Stimulated activated CD8-positive, alpha-beta memory T cell treated with anti-CD3 and anti-CD28 coated beads, Interleukin-2, amount 100 ng/mL, for 1 hour (primary cell): ENCODE measurements at places on chromosomes 7 and 10.

- DNase-seq, result no peak
These were observed 68.6 kb upstream of the CACNB2 start for GRCh38 chr10:18071591-18071990.

- no peak for DNase-seq
These were observed 57.6 kb downstream of the USP6NL start for GRCh38 chr10:11553773-11554381.

- DNase-seq, result no peak
These were observed 626 bp downstream of the PRPF18 start for GRCh38 chr10:13587391-13587790.

DNA sequence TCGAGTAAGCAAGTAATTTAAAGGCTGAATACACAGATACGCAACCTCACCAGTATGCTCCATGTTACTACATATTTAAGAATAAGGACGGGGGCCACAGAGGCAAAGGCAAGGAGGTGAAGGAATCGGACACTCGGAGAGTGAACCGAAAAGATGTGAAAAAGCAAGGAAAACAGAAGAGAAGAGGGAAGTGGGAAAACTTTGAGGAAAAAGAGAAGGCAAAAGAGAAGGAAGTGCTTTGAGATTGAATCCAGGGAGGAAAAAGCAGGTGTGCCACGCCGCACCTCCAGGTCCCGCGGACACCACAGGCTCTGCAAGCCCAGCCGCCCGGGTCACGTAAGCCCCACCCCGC, 367 bp upstream of the AVL9 start:
- no peak for DNase-seq

DNA sequence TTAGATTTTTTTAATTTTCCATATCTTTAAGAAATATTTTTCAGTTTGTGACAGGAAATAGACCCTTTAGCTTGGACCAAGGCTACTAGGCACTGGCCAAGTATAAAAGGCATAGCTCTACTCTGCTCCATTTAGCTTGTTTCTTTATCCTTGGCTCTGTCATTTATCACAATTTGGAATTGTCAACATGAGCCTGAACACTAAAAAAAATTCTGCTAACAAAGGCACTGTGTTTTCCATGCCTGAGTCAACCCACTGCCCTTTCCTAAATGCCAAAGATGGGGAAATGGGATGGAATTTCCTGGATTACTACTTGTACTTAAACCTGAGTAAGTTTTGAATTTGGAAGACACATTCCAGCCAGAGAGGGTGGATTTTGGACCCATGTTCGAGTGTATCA, 128.4 kb downstream of the NSUN6 start:
- no peak for DNase-seq

- DNase-seq, result no peak
These were observed 13.4 kb downstream of the HEPACAM2 start for GRCh38 chr7:93212881-93213280.

- no peak for DNase-seq
These were observed 35.3 kb downstream of the INPP5F start for GRCh38 chr10:119761106-119761505.

GRCh38 chr7:146321301-146321700, 204.7 kb downstream of the CNTNAP2 start:
- no peak for DNase-seq

- no peak for DNase-seq
These were observed 12.1 kb upstream of the TRUB1 start for GRCh38 chr10:114925587-114926586.

- DNase-seq, result no peak
These were observed 13.3 kb downstream of the IFIT5 start for GRCh38 chr10:89427629-89428028.

DNA sequence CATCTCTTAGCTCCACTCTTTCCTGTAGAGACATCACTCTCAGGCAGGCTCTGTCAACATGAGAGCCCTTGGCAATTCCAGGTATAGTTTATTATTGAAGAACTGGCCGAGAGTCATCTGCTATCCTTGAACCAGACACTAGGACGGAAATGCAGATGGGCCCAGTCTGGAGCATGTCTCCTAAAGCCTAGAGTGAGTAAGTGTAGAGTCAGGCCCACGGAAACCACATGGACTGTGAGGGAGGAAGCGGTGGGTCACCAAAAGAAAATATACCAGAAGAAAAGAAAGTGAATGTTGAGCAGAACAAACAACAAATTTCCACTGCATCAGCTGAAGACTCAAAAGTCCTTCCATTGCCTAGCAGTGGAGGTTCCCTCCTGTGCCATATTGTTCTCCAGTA, 15.7 kb upstream of the RELN start:
- DNase-seq, result no peak
